ENCODE measurements at places on chromosomes 5 and 9.

DNA sequence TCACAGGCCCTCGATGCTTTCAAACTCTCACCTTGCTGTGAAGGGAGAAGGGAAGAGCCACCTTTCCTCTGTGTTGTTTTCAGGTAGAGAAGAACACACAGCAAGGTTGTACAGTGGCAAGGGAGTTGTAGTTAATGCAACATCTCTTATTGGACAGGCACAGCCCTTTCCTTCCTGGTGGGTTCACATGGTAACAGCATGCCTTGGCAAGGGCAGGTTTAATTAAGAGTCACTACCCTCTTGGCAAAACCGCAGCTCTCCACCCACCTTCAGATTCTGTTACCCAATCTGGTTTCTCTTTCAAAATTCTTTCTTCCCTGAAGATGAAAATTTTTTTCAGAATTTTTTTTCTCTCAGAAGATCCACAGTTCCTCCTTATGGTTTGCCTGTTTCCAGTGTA lies 253.1 kb downstream of the TLR4 start:
- DNase-seq, result no peak

GRCh38 chr9:89478821-89479668 lies 18.9 kb downstream of the SEMA4D start:
- no peak for DNase-seq

DNA sequence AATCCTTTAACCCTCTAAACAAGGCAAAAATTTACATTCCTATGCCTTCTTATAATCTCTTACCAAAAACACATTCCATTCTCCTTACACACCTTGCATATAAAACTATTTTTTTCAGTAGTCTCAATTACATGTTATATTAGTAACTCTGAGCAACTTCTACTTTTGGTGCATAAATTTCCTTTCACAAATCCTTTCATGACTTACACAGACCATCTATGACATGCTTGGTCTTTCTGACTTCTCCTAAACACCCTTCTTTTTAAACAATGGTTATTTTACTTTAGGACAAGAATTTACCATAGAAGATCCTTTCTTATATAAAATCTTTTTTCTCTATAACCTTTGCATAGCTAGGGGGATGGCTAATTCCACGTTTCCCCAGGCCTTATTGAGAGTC lies 208.0 kb upstream of the ARRDC3 start:
- no peak for DNase-seq

- DNase-seq, result no peak
Measured at GRCh38 chr9:8346296-8346695, 546.7 kb upstream of the DMAC1 start.

- peak; percentile 26 for DNase-seq
Measured at GRCh38 chr9:97388721-97389238, 23.1 kb upstream of the TDRD7 start.

DNA sequence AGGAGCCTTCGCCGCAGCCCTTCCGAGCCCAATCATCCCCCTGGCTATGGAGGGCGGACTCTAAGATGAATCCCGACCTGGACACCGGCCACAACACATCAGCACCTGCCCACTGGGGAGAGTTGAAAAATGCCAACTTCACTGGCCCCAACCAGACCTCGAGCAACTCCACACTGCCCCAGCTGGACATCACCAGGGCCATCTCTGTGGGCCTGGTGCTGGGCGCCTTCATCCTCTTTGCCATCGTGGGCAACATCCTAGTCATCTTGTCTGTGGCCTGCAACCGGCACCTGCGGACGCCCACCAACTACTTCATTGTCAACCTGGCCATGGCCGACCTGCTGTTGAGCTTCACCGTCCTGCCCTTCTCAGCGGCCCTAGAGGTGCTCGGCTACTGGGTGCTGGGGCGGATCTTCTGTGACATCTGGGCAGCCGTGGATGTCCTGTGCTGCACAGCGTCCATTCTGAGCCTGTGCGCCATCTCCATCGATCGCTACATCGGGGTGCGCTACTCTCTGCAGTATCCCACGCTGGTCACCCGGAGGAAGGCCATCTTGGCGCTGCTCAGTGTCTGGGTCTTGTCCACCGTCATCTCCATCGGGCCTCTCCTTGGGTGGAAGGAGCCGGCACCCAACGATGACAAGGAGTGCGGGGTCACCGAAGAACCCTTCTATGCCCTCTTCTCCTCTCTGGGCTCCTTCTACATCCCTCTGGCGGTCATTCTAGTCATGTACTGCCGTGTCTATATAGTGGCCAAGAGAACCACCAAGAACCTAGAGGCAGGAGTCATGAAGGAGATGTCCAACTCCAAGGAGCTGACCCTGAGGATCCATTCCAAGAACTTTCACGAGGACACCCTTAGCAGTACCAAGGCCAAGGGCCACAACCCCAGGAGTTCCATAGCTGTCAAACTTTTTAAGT lies 819 bp downstream of the ADRA1B start:
- DNase-seq, result no peak

DNA sequence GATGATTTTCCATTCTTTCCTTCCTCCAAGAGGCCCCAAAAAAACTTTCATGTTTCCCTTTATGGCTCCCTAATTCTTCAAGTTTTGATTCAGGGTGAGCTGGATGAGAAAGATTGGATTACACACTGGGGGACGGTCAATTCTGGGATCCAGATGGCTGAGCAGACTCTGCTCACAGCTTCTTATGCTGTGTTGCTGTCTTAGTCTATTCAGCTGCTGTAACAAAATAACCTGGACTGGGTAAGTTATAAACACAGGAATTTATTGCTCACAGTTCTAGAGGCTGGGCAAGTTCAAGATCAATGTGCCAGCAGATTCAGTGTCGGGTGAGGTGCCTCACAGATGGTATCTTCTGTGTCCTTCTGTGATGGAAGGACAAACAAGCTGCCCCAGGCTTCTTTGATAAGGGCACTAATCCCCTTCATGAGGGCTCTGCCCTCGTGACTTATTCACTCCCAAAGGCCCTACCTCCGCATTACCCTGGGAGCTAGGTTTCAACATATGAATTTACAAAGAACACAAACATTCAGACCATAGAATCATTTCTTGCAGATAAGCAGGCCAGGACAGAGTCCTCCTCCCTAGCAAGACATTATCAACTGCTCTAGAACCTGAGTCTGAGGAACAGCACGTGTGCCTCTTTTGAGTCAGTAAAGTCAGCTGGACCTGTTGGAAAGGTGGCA lies 23.1 kb upstream of the SMAD5 start:
- no peak for DNase-seq

- no peak for DNase-seq
Measured at GRCh38 chr5:135445306-135445985, 1.7 kb downstream of the DCANP1 start.

GRCh38 chr9:91374939-91375338 lies 13.2 kb upstream of the AUH start:
- no peak for DNase-seq

GRCh38 chr5:81269751-81270393 lies 31.5 kb upstream of the ZCCHC9 start:
- no peak for DNase-seq

- DNase-seq, result no peak
Measured at GRCh38 chr5:39132128-39132447, 57.9 kb upstream of the RICTOR start.

- no peak for DNase-seq
Measured at GRCh38 chr9:22169727-22170503, 160.8 kb upstream of the CDKN2B start.

GRCh38 chr5:128021411-128021810 lies 62.2 kb upstream of the SLC12A2 start:
- DNase-seq, result no peak

GRCh38 chr9:69675563-69675962 lies 3.4 kb upstream of the APBA1 start:
- DNase-seq, result no peak

DNA sequence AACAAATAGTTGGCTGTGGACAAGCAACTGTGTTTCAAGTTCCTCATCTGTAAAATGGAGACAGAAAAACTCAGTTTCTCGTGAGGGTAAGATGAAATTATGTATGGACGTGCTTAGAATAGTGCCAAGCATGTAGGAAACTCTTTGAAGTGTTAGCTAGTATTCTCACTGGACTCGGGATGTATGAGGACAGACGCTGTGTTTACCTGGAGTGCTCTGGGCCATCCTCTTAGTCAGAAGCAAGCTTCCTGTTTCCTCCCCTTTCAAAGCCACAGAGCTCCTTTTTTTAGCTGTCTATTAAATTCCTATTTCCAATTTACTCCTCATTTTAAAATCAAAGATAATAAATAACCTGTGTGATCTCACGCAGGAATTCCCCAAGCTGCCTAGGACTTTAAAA lies 23.8 kb upstream of the IQGAP2 start:
- peak; percentile 13 for DNase-seq

DNA sequence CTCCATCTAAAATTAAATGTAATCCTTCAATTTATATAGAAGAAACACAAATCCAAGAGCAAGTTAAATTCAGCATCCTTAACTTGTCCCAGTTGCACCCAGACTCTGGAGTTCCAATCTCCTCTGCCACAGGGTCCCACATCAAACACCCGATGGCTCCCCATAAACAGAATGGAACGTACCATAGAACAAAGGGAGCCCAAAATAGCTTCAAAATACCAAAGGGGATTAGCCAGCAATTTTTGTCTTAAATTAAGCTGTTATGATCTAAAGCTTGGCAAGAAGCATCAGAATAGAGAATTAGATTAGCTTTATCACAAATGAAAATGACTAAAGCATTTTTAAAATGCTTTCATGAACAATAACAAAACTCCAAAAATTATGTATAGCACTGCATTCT lies 112.8 kb downstream of the FANCC start:
- DNase-seq, result no peak

- DNase-seq, result no peak
Measured at GRCh38 chr5:83488821-83489220, 17.3 kb downstream of the VCAN start.

DNA sequence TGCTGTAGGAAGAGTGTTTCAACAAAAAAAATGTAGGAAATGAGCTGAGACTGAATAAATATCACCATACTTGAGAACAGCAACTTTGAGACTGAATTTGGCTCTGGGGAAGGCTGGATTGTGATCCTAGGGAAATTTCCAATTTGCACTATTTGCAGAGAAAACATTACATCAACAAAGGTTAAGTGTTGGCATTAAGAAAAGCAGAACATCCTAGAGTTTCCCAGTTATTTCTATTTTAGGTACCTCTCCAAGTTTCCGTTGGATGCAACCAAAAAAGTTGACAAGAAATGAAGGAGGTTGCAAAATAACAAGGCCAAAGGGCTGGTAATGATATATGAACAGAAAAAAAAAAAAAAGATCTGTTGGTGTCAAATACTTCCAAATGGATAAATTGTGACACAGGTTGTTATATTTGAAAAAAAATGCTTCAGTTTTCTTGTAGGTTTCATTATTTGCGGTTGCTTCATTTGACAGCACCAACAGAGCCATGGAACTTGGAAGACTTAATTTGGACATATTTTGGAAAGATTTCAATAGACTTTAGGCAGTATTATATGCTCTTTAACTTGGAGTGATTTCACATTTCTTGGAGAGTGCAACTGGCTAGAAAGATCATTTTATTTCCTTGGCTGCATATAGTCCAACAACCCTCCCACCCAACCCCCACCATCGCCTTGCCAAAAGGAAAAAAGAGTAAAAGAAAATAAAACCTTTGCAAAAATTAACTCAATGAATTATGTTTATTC lies 230.8 kb downstream of the ZNF608 start:
- DNase-seq, result no peak

Data from CD4-positive, alpha-beta T cell treated with Interleukin-12 subunit alpha and Interleukin-12 subunit beta, for 1 hour (primary cell).